ENCODE measurements at places on chromosomes 12 and 14. TPM values are rescaled to one million over a fixed set of nuclear protein-coding genes. Genes with fewer than 3 reads are reported as not detected.

Gene KERA
- not detected for total RNA-seq

Gene GOLGA5
- 44.5 TPM for total RNA-seq

Gene HDAC7
- total RNA-seq = 85.6 TPM

Gene TBX3
- 0.53 TPM for total RNA-seq

Gene PRR4
- total RNA-seq = 2.3 TPM

Gene LRRC43
- 0.57 TPM for total RNA-seq

Gene SMCO2
- total RNA-seq = 0.50 TPM
